ENCODE measurements at places on chromosomes 2 and 18.

GRCh38 chr2:74131901-74132300 is 15.8 kb downstream of the BOLA3 start:
- no peak for DNase-seq

DNA sequence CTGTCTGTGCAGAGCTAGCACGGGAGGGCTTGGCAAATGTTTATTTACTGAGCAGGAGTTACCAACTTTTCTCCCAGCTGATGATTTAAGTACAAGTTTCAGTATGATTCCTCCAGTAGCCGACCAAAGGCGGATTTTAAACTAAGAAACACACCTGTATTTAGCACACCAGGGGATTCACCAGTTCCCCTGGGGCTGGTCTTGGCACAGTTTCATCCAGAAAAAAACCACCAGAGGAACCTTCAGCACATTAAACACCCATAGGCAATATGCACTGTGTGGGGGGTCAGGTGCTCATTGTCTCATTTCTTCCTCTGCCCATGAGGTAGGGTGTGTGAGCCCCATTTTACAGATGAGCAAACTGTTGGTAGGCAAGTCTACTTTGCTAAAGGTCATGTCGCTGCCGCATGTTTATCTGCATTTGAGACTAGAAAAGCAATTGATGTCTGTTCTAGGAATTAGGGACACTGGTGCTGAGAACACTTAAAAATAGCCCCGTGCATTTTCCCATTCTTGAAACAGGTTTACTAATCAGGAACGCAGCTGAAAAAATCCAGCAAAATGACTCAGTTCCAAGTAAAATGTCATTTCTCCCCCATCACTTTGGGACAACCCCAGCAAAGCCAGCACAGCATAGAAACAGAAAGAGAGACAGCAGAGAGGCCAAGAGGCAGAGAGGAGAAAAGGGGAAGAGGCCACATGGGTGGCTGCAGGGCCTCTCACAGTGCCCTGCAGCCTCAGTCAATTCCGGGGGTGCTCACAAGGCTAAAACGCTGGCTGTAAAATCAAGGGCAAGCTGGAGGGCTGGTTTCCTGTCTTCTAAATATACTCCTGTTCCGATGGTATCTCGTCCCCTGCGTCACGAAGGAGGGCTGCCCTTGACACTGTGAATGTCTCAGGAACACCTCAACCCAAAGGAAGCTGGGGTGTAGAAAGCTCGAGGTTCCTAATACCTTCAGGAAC is 166.8 kb upstream of the ID2 start:
- no peak for DNase-seq

GRCh38 chr2:71102981-71103681 is 26.9 kb downstream of the MCEE start:
- no peak for DNase-seq

GRCh38 chr2:176852667-176853066 is 359.9 kb upstream of the HNRNPA3 start:
- DNase-seq: no peak

- no peak for DNase-seq
Observed at GRCh38 chr18:32769586-32770053, 3.2 kb downstream of the KLHL14 start.

DNA sequence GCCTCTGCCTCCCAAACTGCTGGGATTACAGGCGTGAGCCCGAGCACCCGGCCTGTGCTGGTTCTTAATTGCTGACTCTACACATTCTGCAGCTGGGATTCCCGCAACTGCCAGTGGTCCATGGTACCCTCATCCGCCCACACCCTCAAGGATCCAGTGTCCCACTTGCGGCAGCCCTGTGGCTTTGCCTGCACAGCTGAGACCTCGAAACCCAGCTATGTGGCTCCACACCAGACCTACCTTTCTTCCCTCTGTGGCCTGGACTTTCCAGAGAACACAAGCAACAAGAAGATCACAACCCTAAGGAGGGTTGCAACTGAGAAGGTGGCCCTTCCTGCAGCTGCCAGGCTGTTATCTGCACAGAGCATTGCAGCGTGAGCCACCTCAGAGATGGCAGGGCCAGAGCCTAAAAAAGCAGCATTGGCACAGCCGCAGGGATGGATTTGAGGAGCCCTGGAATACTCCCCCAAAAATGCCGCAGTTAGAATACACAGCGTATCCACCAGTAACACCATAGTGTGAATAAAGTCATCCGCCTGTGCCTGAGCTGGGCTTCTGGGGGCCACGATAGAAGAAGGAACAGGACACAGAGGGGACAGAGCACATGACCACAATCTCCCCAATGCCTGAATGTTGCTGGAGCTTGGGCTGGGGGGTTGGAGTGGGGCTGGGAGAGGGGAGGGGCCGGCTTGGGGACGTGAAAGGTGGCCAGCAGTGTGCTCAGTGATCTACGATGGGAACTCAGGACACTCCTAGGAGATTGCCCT is 1.9 kb downstream of the GPR55 start:
- DNase-seq: no peak

DNA sequence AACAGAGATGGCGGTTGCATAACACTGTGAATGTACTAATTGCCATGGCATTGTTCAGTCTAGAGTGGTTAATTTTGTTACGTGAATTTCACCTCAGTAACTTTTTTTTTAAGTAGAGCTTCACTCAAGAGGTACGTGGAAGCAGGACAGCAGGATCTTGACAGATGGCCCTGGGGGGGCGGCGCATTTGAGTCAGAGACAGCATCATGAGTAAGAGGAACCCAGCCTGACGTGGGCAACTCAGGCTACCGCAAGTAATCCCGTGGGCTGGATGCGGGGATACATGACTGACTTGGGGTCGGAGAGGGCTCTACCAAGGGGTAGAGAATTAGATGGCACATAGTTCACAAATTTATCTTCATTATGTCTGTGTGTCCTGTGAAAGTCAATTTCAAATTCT is 38.1 kb upstream of the DAPL1 start:
- no peak for DNase-seq

DNA sequence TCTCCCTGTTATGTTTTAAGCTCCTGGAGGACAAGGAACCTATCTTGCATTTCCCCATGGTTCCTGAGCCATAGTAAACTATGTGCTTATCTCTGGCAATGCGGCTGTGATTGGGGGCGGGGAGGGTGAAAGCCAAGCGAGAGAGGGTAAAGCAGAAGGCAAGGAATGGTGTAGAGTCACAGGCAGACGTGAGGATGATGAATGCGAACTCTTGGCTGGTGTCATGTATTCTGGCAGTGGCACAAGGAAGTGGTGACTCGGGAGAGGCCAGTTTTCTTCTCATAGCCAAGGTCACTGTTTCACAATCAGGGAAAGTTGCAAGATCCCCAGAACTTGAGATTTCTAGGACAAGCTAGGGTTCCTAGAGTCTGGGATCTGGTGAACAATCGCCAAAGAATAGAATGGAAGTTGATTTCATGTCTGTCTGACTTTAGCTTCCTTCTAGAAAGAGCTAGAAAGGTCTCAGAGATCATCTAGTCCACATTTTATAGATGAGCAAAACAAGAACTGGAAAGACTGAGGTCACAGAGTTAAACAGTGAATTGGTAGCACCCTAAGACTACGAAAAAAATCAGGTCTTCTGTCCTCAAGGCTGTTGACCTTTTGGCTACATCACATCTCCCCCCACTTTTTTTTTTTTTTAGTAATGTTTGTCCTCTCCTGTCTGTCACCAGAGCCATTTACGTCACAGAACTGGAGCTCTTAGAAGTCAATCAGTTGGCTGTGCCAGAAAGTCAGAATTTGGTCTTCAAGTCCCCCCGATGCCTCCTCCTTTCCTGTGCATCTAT is 137.0 kb downstream of the BCL11A start:
- DNase-seq: no peak

GRCh38 chr18:22493940-22494339 is 76.2 kb upstream of the CTAGE1 start:
- DNase-seq: no peak

- no peak for DNase-seq
Observed at GRCh38 chr2:65630643-65631042, 198.2 kb upstream of the SPRED2 start.

- DNase-seq: no peak
Observed at GRCh38 chr2:70708376-70709199, 59.4 kb downstream of the ADD2 start.

DNA sequence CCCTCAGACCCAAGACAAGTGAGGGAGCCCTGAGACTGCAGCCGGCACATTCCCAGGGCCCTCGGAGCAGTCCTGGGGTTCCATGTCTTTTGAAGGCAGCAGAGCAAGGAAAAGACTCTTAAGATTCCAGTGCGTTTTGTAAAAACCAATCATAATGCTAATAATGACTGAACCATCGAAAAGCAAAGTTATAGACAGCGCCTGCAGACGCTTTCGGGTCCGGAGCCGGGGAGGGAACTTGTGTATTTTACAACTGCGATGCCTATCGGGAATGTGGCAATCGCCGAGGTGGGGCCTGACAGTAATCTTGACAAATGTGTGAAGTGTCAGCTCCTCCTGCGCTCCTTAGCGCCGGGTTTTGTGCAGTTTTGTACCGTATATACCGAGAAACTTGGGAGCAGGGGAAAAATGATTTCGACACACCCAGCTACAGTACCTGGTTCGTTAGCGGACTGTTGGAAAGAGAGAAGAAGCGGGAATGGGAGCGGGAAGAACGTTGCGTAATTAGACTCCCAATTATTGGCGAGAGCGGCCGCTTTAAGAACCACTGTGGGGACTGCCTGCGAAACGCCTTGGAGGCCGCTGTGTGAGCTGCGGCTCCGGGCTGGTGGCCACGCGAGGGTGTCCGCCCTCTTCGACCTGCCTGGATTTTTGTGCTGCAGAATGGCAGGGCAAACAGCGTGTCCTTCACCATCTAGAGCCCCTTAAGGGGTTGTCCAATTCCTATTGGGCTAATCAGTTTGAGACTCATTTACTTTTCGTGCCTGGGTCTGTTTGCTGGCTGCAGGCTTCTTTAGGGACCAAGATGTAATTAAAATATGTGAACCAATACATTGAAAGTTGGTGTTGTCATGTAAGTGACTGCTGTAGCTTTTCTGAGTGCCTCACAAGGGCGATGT is 2.4 kb downstream of the EPAS1 start:
- DNase-seq: no peak

DNA sequence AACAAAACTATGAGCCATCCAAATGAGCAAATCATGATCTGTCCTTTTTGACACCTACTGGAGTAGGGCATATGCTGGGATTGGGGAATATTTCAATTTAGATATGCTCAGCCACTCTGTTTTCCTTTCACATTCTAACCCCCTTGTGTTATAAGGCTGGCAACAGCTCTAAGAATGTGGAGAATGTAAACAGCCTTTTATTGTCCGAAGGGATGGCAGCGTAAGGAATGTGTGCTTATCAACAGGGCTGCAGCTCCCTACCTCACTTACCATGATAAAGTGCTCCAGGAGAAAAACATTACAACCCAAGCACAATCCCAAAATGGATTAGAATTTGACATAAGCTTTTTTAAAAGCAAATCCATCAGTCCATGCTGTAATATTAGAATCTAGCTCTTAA is 2.2 kb downstream of the NXPH2 start:
- no peak for DNase-seq

GRCh38 chr2:135775420-135775819 is 33.8 kb downstream of the UBXN4 start:
- no peak for DNase-seq

GRCh38 chr2:176174824-176175708 is 13.4 kb upstream of the HOXD1 start:
- no peak for DNase-seq

DNA sequence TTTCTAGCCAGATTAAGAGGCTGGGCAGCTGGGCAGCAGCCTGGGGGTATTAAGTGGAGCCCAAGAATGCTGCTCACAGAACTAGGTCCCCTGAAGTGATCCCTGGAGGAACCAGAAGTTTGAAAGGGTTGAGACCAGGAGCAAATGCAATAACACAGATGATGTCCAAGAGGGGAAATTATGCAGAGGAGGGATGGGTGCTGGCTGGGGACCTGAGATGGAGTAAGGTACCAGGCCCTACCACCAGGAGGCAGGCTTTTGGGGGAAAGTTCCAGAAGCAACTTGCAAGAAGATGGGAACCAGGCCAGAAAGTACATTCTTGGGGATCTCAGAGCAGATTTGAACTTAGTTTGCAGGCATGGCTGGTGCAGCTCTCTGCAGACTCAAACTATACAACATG is 175.1 kb downstream of the NCK2 start:
- DNase-seq: no peak

GRCh38 chr2:46311651-46312223 is 14.5 kb downstream of the EPAS1 start:
- DNase-seq: no peak

DNA sequence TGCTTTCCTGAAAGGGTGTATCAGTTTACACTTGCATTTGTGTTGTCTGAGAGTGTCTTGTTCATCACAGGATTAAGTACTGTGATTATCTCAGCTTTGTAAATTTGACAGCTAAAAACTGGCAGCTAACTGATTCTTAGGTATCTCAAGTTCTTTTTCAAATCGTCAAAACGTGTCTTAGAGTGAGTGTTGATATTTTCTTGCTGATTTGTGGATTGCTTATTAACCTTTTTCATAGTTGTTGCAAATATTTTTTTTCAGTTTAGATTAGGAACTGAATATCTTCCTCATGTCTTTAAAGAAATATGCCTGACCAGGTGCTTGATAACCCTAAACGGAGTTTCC is 41.9 kb downstream of the LRRFIP1 start:
- DNase-seq: no peak

- no peak for DNase-seq
Observed at GRCh38 chr2:133941666-133942065, 312.2 kb upstream of the MGAT5 start.

GRCh38 chr2:70767079-70767698 is 811 bp downstream of the ADD2 start:
- DNase-seq: no peak

DNA sequence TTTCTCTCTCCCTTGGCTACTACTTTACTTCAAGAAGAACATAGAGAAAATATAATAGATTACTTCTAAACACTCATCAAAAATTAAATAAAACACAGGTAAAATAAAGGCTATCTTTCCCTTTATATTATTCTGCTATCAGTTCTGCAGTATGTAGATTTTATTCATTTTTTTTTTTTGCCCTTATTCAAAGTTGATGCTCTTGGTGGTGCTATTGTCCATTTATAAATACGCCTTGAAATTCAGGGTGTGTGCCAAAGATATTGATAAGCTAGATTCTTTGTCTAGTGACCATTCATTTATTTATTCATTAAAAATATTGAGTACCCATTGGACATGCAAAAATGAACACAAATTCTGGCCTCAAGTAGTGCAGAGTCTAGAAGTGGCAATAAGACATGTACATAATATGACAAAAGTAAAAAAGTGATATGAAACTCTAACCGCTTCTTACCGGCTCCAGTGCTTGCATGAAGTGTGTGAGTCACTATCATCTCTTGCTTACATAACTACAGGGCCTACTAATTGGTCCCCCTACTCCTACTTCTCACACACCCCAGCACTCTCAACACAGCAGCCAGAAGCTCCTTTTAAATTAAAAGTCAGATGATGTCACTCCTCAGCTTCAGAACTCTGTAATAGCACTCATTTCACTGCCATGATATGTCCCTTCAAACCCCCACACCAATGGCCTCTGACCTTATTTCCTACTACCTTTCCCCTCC is 208.3 kb upstream of the FANCL start:
- no peak for DNase-seq

DNA sequence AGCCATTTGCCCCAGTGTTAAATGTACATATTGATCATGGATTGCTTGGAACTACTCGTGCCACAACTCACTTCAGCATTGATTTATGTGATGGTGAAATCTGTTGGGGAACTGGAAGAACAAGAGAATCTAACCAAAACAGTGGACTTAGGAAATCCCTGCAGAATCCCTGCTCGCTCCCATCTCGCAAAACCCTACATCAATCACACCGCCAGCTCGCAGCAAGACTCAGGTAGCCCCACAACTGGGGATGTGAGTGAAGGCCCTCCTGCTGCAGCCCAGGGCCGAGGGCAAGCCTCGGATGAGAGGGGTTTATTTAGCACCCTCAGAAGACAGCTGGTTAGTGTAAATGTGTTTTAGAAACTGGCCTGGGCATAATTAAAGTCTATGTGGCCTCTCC is 171.6 kb downstream of the ANAPC1 start:
- no peak for DNase-seq
